ENCODE measurements at places on chromosomes 11 and 22. TPM values are rescaled to one million over a fixed set of nuclear protein-coding genes. Genes with fewer than 3 reads are reported as not detected.

DNA sequence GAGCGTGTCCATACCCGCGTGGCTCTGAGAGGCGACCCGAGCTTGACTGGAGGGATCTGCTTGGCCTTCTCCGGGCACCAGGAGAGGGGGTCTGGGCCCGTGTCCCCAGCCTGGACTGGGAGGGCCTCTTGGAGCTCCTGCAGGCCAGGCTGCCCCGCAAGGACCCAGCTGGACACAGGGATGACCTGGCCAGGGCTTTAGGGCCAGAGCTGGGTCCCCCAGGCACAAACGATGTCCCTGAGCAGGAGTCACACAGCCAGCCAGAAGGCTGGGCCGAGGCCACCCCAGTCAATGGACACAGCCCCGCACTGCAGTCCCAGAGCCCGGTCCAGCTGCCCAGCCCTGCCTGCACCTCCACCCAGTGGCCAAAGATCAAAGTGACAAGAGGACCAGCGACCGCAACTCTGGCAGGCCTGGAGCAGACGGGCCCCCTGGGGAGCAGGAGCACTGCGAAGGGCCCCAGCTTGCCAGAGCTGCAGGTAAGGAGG is 38.2 kb downstream of the TRIOBP start:
- DNase-seq, result no peak

- DNase-seq, result no peak
These were observed 25.0 kb upstream of the CCDC34 start for GRCh38 chr11:27388001-27388400.

DNA sequence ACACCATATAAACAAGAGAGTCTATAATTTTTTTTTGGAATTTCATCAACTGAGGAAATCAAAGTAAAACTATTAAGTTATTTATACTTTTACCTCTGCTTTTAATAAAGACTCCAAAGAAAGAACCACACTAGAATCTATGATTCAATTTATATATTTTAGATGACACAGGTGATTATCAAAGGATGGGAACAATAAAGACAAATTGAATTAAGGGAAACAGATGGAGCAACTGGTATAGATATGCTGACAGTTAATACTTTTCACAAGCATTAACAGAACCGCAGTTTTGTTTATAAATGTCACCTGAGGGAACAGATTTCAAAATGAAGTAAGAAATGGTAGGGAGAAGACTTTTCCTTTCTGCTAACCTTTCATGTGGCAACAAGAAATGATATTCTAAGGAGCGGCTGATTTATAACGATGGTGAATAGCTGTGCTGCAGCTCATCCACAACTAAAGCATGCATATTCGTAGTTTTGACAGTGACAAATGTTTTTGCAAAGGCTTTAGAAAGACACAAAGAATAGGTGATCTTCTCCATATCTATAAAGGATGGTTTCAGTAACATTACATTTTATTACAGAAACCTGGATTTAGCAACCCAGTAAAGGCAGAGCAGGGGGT is 1502.9 kb upstream of the RAG2 start:
- DNase-seq, result no peak

DNA sequence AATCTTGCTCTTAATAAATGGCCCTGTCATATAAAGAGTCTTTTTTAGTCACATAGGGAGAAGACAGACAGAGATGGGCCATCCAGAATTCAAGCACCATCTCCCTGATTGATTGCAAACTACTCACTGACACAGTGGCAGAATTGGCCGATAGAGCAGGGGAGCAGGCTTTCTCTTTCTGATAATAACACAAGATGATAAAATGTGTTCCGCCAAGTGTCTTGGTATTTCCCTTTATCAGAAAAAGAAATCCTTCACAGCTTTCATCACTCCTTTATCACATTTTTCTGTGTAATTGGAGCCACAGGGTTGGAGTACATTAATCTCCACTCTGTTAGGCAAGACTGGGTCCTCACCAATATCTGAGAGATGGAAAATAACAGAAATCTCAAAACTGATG is 406.0 kb downstream of the TMEM135 start:
- no peak for DNase-seq

DNA sequence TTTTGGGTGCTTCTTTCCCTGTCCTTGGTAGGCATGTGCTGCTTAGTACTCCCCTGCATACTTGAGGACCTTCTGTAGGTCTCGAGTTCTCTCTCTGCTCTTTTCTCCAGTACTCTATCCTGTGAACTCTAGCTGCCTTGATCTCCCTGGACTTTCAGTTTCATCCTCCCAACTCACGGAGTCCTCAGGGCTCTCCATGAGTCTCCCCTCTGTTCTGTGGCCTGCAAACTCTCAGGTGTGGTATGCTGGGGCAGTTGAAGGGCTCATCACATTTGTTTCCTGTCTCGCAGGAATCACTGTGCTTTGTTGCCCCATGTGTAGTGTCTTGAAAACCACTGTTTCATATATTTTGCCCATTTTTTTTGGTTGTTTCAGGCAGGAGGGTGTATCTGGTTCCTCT is 3.3 kb upstream of the PACS1 start:
- DNase-seq, result no peak

- no peak for DNase-seq
These were observed 12.3 kb upstream of the SIK2 start for GRCh38 chr11:111589886-111590499.

DNA sequence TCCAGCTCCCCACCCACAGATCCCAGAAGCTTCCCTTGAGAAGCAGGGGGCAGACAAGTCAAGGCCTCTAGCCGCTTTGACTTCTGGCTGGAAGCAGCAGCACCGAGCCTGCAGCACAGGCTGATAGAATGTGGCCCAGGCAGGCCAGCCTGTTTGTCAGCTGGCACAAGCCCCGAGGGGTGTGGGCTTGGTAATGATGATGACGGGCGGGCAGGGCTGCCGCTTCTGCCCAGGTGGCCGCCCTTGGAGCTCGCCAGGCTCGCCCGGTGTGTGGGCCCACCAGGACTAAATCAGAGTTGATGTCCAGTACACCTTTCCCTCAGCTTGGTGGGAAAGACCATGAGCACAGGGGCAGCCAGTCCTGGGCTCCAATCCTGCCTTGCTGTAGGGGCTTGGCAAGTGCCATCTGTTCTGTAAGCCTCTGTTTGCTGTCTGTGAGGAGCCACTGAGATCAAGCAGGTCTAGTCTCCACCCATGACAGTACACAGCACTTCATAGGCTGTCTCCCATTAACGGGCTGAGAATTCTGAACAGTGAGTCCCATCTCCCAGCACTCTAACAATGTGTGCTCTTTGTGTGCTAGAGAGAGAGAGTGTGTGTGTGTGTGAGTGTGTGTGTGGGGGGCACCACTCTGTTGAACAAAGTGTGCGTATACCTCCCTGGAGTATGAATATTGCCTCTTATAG is 26.8 kb downstream of the MICAL2 start:
- no peak for DNase-seq

- DNase-seq, result no peak
These were observed 3.2 kb downstream of the THAP7 start for GRCh38 chr22:20998411-20999336.

GRCh38 chr22:39490966-39491680 is 11.0 kb upstream of the MIEF1 start:
- DNase-seq, result no peak

GRCh38 chr22:20479612-20480196 is 15.9 kb downstream of the KLHL22 start:
- no peak for DNase-seq

DNA sequence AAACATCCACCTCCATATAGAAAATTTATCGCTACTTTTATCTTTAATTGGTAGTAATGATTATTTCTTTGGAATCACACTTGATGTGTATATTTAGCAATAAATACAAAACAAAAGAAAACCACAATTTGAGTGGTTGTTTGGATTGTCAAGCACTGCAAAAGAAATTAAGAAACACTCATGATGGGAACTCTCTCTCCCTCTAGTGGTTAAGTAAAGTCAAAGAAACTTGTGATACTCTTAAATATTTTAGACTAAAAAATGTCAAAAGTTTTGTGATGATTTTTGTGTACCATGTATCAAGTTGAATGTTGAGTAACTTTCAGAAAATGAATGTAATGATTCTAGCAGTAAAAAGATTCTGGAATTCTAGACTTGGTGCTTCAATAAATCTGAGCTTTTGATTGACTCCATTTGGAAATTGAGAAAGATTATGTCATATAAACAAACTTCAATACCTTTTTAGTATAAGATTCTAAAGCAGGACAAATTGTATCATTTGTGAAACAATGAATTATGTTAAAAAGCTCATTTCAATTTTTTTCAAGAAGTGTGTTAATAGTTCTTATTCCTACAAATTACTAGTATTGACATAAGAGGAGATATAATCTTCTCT is 20.8 kb downstream of the MUC15 start:
- DNase-seq, result no peak

GRCh38 chr11:79857377-79858214 is 416.8 kb upstream of the TENM4 start:
- DNase-seq, result no peak

DNA sequence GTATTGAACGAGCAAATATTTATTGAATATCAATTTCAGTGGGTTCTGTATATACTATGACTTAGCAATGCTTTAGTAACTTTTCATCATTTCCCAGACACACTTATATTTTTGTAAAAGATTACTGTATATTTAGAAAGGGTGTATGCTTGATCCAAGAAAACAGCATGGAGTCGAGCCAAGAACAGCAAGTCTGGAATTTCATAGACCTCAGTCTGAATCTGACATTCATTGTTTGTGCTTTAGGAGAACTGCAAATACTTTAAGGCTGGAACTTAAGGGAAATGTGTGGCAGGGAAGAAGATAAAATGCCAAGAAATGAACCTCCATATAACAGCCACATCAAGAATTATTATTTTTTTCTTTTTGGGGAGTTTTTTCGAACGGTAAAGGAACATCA is 1156.8 kb downstream of the LRRC4C start:
- no peak for DNase-seq

- no peak for DNase-seq
These were observed 300.6 kb downstream of the DDX10 start for GRCh38 chr11:108965306-108966001.

GRCh38 chr11:124798991-124799347 is 1.2 kb downstream of the MSANTD2 start:
- DNase-seq, result no peak

DNA sequence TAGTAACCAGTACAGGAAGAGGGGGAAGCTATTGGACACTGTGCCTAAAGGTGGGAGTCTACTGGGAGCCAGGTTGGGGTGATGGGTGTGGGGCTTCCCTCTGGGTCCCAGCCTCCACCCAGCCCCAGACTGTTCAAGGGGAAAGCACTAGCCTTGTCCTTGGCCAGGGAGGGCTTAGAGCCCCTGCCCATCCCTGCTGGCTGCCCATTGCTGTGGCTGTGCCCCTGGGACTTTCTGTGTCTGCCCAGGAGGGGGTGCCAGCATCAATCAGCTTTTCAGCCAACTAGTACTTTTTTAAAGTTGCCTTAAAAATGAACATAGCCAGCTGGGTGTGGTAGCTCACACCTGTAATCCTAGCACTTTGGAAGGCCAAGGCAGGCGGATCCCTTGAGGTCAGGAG is 19.9 kb downstream of the INCENP start:
- DNase-seq, result no peak

- no peak for DNase-seq
These were observed 20.6 kb upstream of the DDI1 start for GRCh38 chr11:104015649-104016415.

- no peak for DNase-seq
These were observed 130.4 kb downstream of the HIPK3 start for GRCh38 chr11:33387581-33387980.

- no peak for DNase-seq
These were observed 274.3 kb downstream of the DDX10 start for GRCh38 chr11:108939135-108939534.

- no peak for DNase-seq
These were observed 62.7 kb downstream of the CSTPP1 start for GRCh38 chr11:46999217-46999616.

- peak; percentile 34 for DNase-seq
These were observed 1.1 kb downstream of the UBASH3B start for GRCh38 chr11:122656631-122657101.

GRCh38 chr22:23970201-23970641 is 3.5 kb downstream of the DDTL start:
- no peak for DNase-seq

DNA sequence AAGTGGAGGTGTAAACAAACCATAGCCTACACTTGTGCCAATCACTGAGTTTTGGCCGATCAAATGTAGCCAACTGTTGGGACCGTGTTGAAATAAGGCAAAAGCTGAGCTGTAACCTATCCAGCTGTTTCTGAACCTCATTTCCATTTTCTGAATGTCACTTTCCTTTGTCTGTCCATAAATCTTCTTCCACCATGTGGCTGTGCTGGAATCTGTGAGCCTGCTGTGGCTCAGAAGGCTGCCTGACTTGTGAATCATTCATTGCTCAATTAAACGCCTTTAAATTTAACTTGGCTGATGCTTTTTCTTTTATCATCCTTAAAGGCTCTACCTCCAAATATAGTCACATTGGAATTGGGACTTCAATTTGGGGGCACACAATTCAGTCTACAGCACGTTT is 203.1 kb upstream of the MPPED2 start:
- DNase-seq, result no peak

DNA sequence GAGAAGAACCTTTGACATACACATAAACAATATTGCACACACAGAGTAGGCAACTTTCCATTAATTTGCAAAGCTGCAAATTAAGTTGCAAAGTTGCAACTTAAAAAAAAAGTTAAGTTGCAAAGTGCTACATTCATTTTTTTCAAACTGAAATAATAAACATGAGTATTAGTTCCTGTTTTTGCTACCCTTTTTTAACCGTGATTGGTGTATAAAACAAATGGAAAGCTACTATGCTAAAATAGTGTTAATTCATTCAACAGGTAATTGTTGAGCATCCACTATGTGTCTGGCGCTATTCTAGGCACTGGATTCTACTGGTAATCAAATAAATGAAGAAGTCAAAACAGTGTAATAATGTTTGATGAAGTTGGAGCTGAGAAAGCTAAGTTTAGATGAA is 8.1 kb downstream of the ZFP91 start:
- no peak for DNase-seq

The BATF2 gene
- not detected for total RNA-seq

The HBE1 gene
- total RNA-seq, result 3.2 TPM

The APOA5 gene
- not detected for total RNA-seq

The FOSL1 gene
- 0.58 TPM for total RNA-seq

The CTNND1 gene
- 17.5 TPM for total RNA-seq

The TRIM51 gene
- total RNA-seq, result not detected

The OR4C3 gene
- total RNA-seq, result not detected

The ALX4 gene
- not detected for total RNA-seq

The SLCO2B1 gene
- not detected for total RNA-seq

All from T-cell (primary cell).